ENCODE measurements at places on chromosomes 4 and X.
A peak's percentile ranks its signal among the peaks of the same experiment; 100 is the strongest.

DNA sequence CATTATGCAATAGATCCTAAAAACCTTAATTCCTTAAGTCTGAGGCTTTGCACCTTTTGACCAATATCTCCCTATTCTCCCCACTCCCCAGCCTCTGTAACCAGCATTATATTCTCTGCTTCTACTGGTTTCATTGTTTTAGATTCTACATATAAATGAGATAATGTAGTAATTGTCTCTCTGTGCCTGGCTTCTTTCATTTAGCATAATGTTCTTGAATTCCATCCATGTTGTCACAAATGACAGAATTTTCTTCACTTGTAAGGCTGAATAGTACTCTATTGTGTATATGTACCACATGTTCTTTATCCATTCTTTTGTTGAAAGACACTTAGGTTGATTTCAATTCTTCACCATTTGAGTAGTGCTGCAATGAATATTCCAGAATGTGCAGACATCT, 66.0 kb downstream of the MAGEC1 start:
- no peak for DNase-seq

- DNase-seq = no peak
These were observed 2.7 kb downstream of the UTP14A start for GRCh38 chrX:129908636-129909035.

DNA sequence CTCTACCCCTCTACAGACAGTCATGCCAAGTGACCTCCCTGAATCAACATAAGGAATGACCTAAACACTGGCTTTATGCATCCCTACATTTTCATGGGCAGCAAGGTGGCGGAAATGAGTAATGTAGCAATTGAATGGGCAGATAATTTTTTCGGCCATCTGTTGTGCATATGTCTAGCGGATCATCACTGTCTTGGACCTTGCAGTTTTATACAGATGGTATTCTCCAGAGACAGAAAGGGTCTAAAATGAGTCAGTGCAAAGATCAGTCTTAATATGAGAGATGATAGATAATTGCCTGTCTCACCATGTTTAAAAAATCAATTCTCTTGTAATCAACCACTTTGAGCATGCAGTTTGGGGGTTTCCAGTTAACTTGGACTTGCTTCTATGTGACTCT, 177.3 kb upstream of the DKK2 start:
- DNase-seq = no peak

GRCh38 chr4:186657764-186658163, 65.9 kb downstream of the FAT1 start:
- no peak for DNase-seq

DNA sequence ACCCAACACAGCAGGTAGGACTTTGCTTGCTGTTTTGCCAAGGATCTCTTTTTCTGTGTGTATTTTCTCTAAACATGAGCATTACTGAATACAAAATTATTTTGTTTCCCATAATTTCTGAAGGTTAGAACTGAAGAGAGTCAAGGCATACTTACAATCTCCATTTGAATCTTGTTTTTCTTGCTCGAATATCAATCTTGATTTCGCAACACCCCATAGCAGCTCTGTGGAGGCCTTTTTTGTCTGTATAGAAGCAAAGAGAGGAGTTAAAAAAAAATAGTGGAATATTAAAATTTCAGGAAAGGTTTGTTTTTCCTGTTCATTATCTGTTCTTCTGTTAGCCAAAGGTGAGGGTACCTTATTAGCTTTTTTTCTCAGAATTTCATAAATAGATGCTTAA, 92.9 kb downstream of the TNIP2 start:
- DNase-seq = no peak

GRCh38 chr4:105198541-105198940, 51.9 kb downstream of the TET2 start:
- no peak for DNase-seq

DNA sequence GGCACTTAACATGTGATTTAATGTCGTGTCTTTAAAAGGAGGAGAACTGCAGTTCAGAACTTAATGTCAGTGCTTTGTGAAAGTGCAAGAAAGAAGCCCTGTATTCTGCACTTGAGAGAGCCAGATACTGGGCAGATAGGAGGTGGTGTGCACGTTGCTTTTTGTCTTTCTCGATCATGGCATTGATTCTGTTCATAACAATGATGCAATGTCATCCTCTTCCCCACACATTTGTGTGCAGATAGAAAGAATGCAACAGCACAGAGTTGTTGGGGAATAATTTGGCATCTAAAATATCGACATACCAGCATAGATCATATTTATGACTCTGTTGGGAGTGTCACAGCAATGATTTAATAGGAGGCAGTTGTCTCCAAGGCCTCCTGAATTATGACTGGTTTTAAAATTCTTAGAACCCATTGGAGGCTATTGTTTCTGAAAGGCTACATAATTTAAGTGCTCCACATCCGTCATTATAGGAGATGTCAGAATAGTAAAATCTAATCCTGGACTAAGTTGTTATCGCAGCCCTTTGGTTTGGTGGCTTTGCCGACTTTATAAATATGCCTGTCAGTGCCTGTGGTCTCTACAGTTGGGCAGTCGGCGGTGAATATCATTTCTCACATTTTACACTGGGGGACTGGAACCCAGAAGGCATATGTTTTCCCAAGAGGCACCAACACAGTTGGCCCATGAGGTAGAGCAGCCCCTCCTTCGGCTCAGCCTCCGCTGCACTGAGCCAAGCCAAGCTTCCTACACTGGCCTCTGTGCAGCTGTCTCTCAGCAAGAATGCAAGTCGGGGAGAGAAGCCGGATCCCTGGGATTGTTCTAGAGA, 124.9 kb downstream of the PTTG2 start:
- no peak for DNase-seq

DNA sequence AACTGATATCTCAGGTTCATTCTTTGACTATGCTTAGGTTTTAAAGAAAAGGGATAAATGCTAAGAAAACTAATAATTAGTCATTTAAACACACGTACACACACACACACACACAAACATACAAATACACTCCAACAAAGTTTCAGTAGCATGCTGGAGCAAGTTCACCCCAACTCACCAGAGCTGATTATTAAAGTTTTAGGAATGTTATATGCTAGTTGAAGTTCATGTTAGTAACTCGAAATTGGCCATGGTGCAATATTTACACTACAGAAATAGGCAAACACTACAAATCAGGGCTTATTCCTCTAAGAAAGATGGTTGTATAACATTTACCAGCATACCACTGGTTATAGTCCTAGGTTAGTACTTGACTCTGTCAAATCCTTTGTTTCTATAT, 384.0 kb upstream of the DIPK2B start:
- DNase-seq = no peak

GRCh38 chrX:475926-476723, 89.4 kb upstream of the PPP2R3B start:
- no peak for DNase-seq

DNA sequence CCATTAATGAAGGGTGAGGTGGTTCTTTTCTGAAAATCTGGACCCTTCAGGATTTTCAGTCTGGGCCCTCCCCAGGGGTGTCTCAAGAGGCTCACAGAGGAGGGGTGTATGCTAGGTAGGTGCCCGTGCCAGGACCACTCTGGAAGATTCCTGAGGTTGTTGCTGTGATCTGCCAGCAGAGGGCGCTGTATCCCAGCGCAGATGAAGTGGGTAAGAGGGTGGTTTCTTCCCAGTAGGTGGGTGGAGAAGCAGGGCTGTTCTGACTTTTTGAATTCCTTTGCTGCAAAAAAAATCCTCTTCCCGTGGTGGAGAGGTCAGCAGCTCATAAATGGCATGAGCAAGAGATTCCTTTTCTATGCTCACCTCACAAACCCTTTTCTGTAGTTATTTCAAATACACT, 51.1 kb downstream of the SCML1 start:
- DNase-seq = peak; percentile 31

GRCh38 chr4:22903913-22904312, 211.2 kb downstream of the GBA3 start:
- DNase-seq = no peak

DNA sequence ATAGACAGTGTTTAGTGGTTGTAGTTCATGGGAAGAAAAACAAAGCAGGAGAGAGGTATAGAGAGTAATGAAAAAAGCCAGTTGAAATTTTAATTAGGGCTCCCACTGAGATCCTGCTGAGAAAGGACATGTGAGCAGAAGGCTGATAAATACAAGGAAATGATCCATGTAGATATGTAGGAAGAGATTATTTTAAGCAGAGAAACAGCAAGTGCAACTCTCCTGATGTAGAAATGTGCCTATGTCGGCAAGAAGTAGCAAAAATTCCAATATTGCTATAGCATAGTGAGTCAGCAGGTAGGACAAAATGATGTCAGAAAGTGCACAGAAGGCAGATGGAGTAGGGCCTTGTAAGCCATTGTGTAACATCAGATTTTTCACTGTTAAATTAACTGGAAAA, 1027.3 kb downstream of the PCDH18 start:
- no peak for DNase-seq

- no peak for DNase-seq
These were observed 14.1 kb downstream of the MBNL3 start for GRCh38 chrX:132474544-132475248.

DNA sequence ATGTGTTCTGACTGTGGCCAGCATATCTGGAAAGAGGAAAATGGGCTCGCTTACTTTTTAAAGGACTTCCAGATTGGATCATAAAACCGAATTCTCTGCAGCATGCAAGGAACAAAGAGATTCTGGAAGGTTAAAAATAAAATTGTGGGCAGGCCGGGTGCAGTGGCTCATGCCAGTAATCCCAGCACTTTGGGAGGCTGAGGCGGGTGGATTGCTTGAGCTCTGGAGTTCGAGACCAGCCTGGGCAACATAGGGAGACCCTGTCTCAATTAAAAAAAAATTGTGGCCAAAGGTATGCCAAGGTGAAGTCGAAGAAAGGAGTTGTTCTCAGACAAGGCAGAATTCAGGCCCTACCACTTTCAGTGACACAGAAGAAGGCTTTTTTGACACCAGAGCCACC, 37.8 kb downstream of the NELFA start:
- no peak for DNase-seq

GRCh38 chr4:120821029-120821428, 101.5 kb downstream of the PRDM5 start:
- DNase-seq = no peak

- DNase-seq = no peak
These were observed 62.0 kb downstream of the ZFYVE28 start for GRCh38 chr4:2356123-2357069.

- no peak for DNase-seq
These were observed 60.8 kb downstream of the USP9X start for GRCh38 chrX:41145920-41146608.

- DNase-seq = no peak
These were observed 133.0 kb downstream of the MAD2L1 start for GRCh38 chr4:119933606-119934005.

DNA sequence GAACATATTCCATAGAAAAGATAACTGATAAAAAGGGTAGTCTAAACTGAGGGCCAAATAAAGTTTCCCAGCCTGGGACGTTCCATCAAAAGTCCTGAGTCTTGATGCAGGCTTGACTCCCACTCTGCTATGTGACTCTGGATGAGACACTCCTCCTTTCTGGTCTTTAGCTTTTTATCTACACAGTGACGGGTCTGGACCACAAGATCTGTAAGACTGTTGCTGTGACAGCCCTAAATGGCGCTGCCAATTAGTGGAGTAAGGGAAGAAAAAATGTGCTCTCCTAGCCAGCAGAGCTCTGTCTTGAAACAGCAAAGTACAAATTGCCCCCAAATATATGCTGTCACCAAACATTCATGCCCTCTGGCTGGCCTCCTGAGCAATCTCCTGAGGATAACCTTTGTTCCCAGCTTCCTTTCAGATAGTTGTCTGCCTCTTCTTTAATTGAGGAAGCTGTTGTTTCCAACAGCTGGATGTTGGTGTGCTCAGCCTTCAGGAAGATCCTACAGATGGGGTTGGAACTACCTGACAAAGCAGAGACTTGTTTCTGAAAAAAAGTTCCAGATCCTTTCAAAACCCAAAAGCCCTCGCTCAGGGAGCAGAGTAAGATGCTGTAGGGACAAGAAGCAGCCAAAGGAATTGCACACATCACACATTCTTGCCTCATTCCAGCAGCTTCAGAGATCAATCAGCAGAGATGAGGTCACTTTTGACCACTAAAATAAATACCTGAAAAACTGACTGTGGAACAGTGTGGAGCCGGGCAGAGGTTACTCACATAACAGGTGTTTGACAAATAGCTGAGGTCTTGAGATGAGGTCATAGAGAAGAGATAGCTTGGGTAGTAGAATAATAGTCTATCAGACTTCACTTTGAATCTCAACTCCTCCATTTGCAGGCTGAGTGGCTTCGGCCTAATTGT, 383.4 kb upstream of the FGF13 start:
- no peak for DNase-seq

- DNase-seq = no peak
These were observed 55.0 kb upstream of the PACRGL start for GRCh38 chr4:20645236-20645635.

DNA sequence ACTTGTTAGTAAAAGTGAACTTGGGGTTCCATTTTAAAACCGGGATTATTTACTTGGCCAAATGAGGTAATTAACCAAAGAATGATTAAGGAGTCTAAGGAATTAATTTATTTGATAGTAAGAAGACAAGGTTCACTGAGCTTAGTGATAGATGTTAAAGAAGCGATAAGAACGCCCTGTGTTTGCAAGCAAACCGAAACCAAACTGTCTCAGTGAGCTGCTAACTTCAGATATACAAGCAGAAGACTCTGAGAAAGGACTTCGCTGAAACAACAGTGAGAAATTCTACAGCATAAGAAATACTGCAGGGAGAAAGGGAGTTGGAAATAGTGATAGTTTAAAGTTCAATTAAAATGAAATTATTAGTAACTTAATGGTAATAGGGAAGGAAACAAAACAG, 37.6 kb upstream of the SHISA3 start:
- no peak for DNase-seq

DNA sequence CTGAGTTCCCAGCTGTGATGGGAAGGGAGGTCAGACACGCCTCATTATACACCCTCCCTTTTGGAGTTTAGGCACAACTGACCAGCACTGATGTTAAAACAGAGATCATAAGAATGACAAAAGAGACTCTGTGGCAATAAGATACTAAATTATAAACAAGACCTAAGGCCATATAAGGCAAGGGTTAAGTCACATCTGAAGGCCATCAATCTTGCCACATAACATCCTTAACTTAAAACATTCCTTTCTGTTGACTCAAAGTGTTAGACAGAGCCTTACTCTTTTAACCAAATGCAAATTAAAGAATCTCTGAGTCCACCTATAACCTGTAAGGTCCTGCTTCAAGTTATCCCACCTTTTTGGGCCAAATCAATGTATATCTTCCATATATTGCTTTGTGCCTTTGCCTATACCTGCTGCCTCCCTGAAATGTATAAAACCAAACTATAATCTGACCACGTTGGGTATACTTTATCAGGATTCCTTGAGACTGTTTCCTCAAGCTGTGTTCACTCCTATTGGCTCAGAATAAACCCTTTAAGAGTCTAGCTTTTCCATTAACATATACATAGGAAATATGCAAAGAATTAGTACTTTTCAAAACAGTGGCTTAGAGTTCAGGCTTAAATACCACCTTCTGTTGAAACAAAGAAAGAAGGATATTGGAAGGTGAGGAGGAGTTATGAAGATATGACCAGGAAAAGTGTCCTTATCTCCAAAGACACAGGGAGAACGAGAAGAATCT, 214.4 kb upstream of the PPP1R2C start:
- DNase-seq = no peak
